HFF-Myc (cell line): ENCODE measurements at places on chromosomes 4 and X.

DNA sequence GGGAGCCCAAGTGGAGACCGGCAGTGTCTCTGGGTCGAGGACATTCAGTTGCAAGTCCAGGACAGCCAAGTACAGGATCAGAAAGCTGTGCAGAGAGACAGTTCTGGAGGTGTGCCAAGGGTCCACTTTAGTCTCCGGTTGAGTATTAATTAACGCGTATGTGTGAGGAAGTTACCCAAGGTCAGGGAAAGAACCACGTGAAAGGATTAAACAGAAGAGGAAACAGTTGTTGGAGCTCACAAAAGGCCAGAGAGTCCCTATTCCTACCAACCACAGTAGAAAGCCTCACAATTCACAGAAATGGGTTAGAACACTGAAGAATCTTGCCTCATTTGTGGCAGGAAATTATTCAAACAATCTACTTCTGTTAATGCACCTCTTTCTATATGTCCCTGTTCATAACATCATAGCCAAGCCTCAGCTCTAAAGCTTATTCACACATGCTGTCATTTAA lies 17.9 kb upstream of the NSUN7 start:
- no peak for DNase-seq

GRCh38 chrX:46707274-46707965 lies 51.5 kb downstream of the SLC9A7 start:
- DNase-seq, result no peak

DNA sequence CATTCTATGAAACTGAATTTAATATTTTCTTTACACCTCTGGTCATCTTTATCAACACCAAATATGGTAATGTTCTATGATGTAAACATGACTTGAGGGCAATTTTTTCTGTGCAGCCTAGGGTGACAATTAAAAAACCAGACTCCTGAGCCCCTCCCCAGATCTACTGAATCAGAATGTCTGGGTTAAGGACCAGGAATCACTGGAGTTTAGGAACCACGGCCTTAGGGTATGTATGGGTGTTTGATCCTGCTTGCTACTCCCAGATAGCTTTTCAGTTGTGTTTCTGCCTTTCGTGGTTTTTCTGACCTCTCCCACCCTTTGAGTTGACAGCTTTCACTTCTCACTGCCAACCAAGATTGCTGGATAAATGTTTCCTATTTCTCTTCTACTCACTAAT lies 332.2 kb downstream of the DHX15 start:
- DNase-seq, result no peak

GRCh38 chrX:119899125-119899524 lies 3.4 kb downstream of the AKAP14 start:
- DNase-seq, result no peak

GRCh38 chr4:141705747-141706377 lies 69.5 kb downstream of the IL15 start:
- DNase-seq, result no peak

DNA sequence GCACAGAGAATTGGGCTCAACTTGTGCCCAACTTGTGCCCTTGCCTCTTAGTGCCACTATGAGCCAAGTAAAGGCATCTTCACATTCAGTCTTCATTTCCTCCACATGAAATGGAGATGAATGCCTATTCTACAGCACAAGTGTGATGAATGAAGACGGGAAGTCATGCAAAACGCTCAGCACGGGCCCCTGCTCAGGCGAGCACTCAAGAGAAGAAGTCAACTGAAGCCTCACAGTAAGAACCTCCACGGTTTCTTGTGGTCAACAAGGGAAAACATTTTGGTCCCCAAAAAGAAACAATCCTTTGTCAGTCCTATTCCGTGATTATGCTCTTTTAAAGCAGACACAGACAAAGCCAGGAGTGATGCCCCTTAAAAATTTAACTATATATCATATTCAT lies 87.0 kb downstream of the IRF2 start:
- no peak for DNase-seq

DNA sequence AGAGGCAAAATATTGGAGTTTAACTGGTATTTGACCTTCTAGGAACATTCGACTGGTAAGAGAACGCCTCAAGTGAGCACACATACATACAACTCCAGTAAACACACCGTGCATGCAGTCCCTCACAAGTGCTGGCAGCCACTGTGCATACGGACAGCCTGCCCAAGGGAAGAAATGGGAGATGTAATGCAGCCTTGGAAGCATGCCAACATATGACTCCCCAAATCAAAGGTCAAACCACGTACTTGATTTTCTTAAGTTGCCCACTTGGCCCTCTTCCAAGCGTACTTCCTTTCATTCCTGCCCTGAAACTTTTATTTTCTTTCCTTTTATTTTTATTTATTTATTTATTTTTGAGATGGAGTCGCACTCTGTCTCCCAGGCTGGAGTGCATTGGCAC lies 206.6 kb downstream of the SPRY1 start:
- DNase-seq, result no peak

DNA sequence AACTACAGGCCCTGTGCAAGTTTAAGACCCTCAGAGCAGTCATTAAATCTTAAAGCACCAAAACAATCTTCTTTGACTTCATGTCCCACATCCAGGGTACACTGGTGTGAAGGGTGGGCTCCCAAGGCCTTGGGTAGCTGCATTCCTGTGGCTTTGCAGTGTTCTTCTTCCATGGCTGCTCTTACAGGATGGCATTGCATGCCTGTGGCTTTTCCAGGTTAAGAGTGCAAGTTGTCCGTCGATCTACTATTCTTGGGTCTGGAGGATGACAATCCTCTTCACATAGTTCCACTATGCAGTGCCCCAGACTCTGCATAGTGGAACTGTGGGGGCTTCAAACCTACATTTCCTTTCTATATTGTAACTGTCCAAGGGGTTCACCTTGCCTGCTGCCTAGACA lies 494.5 kb downstream of the CFAP47 start:
- DNase-seq, result no peak

DNA sequence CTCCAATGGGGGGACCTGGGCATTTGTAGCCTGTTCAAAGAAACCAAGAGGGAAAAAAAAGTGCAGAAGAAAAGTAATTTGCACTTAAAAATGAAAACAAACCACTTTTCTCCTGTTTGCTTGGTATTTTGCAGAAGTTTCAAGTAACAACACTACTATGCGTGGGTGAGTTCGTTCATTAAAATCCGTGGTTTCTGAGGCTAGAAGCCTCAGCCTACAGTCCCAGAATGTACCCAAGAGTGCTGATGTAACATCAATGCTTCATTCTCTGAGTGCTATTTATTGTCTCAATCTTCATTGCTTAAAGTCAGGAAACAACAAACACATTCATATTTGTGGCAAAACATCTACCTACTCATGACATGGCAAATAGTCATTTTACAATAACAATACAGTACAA lies 29.2 kb downstream of the LGI2 start:
- DNase-seq, result no peak

DNA sequence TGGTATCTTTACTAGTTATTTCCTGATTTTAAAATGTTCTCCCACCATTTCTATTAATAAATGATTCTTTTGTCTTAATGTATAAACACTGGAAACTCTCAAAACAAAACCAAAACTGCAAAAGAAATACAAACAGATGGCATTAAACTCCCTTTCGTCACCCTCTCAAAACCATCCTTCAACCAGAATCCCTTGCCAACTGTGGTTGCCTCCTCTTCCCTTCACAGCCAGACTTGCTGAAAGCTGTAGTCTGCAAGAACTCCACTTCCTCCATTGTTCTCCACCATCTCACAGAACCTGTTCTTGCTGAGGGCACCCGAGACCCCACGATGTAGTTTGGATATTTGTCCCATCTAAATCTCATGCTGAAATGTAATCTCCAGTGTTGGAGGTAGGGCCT lies 96.5 kb downstream of the WWC2 start:
- DNase-seq, result no peak

GRCh38 chr4:177582992-177583391 lies 140.8 kb upstream of the AGA start:
- DNase-seq, result no peak

DNA sequence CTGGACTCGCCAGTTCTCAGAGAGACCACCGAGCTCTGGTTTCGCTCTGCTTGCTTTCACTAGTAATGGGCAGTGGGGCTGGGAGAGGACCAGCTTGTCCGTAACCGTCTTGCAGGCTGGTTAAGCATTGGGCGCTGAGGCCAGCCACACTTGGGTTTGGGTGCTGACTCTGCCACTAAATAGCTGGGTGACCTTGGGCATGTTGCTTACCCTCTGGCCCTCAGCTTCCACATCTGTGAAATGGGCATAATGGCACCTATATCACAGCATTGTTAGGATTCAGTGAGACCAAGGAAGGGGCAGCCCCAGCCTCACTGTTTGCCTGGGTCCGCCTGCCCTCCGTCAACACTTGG lies 43.5 kb downstream of the EVC start:
- no peak for DNase-seq

DNA sequence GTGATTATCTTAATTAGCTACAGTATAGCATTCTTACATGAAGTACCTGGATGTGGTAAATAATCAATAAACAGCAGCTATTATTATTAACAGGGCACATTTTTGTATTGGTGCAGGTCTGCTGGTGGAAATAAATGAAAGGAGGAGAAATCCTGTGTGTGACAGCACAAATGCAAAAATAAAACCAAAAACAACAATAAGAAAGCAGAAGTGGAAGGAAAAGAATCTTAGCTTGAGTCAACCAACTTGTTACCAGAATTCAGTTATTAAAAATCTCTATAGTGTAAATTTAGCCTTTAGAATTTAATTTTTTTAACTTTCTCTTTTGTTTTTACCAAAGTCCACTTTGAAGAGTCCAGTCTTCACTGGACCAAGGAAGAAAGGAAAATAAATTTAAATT lies 63.1 kb upstream of the LSM6 start:
- DNase-seq, result no peak

DNA sequence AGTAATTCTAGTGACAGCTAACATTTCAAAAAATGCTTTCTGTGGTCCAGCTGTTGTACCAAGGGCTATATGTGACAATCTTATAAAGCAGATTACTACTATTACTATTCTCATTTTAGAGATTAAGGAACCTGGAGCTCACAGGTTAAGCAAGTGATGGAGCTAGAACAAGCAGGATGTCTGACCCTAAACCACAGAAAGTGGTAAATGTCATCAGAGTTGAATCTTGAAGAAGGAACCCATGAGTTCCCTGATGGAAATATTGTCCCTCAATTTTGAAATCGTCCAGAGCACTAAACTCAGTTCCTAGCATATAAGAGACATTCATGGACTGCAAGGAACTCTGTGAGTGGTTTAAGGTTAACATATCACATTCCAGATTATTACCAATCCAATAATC lies 214.0 kb downstream of the APBB2 start:
- DNase-seq, result no peak

DNA sequence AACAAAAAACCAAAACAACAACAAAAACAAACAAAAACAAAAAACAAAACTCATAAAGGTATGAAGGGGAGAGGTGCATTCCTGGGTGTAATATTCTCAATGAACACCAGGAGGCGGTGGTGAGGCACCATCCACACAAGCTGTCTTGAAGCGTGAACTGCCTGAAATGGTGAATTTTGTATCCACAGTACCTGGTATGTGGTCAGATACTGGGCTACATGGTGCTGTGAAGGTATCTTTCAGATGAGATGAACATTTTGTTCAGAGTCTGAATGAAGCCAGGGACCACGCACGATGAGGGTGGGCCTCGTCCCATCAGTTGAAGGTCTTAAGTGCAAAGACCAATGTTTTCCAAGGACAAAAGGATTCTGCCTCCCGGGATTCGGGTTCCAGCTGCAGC lies 58.5 kb downstream of the ASMT start:
- DNase-seq, result no peak

GRCh38 chrX:8714164-8714563 lies 17.8 kb downstream of the ANOS1 start:
- no peak for DNase-seq

DNA sequence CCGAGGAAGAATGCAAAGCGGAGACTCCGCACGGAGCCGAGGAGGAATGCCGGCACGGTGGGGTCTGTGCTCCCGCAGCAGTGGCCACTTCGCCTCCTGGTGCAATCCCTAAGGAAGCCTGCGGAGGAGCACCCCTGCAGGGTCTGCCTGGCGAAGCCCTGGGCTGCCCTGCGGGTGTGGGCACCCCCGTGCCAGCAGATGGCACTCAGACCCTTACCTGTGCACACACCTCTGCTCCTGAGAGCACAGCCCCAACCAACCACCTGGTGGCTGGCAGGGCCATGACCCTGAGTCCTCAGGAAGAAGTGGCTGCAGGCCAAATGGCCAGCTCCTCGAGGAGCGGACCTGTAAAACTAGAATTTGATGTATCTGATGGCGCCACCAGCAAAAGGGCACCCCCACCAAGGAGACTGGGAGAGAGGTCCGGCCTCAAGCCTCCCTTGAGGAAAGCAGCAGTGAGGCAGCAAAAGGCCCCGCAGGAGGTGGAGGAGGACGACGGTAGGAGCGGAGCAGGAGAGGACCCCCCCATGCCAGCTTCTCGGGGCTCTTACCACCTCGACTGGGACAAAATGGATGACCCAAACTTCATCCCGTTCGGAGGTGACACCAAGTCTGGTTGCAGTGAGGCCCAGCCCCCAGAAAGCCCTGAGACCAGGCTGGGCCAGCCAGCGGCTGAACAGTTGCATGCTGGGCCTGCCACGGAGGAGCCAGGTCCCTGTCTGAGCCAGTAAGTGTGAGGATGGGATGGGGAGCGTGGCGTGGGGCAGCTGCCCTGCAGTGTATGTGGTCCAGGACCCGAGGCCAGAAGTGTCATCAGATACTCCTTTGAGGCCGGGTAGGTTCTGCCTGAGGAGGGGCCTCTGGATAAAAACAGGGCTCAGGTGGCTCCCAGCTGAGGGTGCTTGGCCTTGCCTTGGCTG lies 7.0 kb downstream of the TACC3 start:
- DNase-seq, result no peak

DNA sequence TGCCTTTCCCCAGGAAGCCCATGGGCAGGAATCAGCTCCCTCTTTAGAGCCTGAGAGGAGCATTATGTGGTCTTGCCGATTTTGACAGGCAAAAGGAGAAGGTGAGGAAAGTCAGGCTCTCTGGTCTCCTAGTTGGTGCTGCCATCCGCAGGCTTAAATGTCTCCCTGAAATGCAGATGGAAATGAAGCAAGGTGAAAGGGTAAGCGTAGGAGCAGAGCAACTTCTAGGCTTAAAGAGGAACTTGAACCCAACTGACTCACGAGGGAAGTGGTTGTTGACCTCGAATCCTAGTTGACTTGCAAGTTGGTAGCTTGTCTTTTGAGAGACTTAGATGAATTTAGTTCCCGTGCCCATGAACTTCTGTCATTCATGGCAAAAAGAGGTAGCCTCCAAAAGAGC lies 205.9 kb downstream of the PTTG2 start:
- DNase-seq, result no peak

DNA sequence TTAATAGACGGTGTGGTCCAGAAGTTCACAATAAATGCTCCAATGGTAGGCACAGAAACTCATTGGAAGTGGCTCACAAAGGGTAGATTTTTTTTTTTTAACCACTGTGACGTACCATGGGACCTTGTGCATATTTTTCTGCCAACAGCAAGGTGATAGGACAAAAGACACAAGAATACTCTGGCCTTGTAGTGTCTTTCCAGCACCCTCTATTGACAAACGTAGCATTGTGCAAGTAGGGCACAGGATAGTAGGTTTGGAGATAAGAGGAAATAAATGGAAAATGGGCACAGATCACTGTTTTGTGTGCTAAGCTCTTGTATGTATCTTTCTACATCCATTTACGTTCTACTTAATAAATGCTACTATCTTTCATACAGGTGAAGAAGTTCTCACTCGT lies 2054.9 kb downstream of the PCDH7 start:
- no peak for DNase-seq

GRCh38 chr4:162865102-162865501 lies 301.6 kb downstream of the NAF1 start:
- DNase-seq, result no peak
